ENCODE measurements at places on chromosomes 7 and 10.

DNA sequence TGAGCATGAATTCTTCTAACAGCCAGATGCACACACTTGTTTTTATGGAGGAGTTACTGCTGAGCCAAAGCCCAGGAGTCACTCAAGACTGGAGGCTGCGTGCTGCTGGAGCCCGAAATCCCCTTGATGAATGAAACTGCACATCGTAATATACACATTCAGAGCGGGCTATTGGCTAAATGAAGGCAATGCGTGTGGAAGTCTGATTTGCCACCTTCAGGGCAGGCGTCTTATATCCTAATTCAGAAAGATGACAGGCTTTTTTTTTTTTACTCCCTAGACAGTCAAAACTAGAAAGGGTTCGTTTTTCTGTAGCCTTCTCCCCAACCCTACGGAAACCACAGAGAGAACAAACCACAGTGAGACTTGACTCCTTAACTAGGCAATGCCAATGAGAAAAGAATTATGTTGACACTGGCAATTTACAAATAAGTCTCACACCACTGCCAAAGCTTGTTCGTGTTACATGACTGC lies 227.2 kb upstream of the KLF14 start:
- DNase-seq = no peak

GRCh38 chr10:125694883-125695282 lies 11.9 kb upstream of the TEX36 start:
- peak; percentile 19 for DNase-seq

DNA sequence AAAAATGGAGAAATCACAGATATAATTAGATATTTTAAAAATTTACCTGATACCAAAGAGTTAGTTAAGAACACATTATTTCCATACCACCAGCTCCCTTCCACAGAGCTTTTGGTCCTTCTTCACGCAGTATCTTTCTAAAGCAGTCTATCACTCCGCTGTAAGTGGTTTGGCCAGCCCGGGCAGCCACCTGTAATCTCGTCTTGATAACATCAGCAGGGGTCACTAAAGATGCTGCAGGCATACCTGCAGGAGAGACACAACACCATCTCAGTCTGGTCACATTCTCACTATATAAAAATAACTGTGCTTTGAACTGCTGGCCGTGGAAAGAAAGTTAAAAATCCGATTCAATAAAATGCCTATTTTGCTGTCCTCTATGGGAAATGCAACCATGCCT lies 200.1 kb downstream of the SLC25A13 start:
- DNase-seq = no peak

DNA sequence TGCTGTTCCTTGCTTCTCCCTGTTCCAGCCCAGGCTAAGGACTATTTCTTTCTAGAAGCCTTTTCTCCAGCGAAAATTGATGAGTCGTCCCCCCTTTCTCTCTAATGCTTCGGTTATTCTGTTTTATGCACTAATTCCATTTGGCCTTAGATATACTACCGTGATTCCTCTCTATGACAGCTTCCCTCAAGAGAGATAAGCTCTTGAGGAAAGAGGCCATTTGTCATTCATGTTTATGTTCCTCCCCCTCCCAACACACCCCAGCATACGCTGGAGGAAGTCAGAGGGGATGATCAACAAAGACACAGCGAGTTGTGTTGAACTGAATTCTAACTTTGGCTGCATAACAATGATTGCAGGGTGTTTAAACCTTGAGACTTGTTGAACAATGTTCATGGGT lies 198.8 kb downstream of the BMPER start:
- DNase-seq = no peak

DNA sequence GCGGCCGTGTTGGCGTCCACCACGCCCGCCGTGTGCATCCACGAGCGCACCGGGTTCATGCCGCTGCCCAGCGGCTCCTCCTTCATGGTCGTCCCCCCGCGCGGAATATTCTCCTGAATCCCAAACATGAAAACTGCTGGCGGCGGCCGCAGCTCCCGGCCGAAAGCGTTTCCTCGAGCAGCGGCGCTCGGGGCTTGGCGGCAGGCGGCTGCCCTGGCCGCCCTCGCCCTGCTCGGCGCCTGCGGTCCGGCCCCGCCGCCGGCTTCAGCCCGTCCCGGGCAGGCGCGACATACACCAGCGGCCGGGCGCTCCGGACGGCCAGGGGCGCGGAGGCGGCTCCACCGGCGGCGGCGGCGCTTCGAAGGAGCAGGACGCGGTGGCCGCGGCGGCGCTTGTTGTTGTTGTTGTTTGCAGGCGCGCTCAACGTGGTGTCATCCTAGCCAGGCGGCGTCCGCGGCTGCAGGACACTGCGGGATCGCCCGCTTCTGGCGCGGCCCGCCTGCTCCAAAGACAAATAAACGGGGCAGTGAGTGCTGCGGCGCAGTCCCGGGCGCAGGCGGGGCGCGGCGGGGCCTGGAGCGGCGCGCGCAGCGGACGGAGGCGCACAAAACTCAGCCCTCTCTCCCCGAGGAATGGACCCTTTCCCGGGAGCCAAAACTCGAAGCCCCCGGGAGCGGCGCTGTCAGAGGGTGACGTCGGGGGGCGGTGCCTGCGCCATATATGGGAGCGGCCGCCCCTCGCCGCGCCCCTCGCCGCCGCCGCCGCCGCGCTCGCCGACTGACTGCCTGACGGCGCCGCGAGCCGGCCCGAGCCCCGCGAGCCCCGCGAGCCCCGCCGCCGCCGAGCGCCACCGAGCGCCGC lies at the start of gene EBF3:
Gene EBF3, minus strand, starts transcription at position 634 of the 861 bp plus-strand sequence. Its CDS starts 506 bp downstream, at position 128.
- no peak for DNase-seq

DNA sequence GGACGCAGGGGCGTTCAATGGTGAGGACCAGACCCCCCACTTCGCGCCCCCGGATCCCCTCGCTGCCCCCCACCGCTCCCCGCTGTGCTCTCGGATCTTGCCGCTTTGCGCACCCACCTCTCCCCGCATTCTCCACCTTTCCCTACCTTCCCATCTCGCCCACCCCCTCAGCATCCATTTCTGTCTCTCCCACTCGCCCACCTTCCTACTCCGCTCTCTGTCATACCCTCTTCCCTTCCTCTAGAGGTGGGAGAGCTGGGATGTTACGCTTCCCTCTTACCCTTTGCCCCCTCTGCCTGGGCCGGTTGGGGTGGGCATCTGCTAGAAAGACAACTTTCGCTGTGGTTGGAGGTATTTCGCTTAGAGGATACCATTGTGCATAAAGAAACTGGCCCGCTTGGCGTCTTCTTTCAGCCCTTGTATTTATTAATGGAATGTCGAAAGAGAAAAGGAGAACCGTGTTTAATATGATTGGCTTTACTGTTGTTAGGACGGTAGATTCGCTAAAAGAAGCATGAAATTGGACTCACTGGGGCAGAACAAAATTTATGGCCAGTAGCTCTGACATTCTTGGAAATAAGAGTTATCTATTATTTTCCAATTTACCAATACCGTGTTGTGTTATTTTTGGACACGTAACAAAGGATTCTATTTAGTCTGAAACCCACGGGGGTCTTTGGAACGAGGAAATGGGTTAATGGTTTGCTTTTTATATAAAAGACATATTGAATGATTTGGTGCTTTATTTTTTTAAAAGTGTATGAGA lies 873 bp downstream of the PRKAR2B start:
- no peak for DNase-seq

GRCh38 chr10:93073539-93074146 lies at the start of gene CYP26A1:
Gene CYP26A1 (plus strand): TSS chr10:93073893. CDS start chr10:93073935, 42 bp downstream.
- DNase-seq = no peak
